Stimulated activated memory B cell treated with anti-CD40 and anti-IgM and Interleukin-4, amounts not matched to agents 10 μg/mL and 1 μg/mL and 100 μg/mL, for 72 hours (primary cell): ENCODE measurements at places on chromosomes 4 and X.

- no peak for ATAC-seq
Measured at GRCh38 chr4:151304755-151305154, 20.6 kb downstream of the SH3D19 start.

- ATAC-seq, result no peak
Measured at GRCh38 chr4:149988087-149988410, 90.2 kb upstream of the DCLK2 start.

- no peak for ATAC-seq
Measured at GRCh38 chr4:95129821-95130311, 372.1 kb downstream of the BMPR1B start.

DNA sequence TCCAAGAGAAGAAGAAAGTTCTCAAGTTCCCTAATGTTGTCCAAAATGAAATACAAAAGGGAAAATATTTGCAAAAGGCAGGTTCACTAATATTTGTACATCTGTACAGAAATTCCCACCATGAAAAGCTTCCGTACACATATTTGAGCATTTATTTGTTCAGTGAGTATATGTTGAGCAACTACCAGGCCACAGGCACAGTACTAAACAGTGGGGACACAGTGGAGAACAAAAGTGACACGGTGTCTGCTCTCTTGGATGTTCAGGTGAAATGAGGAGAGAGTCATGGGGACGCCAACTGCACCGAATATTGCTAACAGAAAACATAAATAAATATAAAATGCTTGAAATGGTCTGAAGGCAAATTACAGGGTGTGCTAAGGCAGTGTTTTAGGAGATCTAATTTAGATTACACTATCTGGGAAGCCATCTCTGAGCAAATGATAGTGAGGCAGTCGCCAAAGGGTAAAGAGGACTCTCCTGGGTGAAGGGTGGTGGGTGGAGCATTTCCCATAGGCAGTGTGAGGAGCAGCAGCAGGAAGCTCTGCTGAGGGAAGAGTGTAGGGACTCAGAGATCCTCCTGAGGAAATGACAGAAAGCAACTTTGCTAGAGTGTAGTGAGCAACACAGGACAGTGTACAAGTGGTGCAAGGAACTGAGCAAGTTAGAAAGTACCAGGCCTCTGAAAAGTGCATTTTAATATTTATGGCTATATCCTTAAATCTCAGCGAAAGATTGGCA, 375.2 kb downstream of the GALNTL6 start:
- no peak for ATAC-seq

GRCh38 chrX:25650216-25650820, 487.8 kb upstream of the MAGEB18 start:
- ATAC-seq, result no peak
